ENCODE measurements at places on chromosomes 2 and 18.

- DNase-seq: peak; percentile 97
Observed at GRCh38 chr18:23225503-23225902, 90.2 kb downstream of the CABLES1 start.

GRCh38 chr2:74564222-74564621 is 9.7 kb downstream of the DOK1 start:
- DNase-seq: no peak

DNA sequence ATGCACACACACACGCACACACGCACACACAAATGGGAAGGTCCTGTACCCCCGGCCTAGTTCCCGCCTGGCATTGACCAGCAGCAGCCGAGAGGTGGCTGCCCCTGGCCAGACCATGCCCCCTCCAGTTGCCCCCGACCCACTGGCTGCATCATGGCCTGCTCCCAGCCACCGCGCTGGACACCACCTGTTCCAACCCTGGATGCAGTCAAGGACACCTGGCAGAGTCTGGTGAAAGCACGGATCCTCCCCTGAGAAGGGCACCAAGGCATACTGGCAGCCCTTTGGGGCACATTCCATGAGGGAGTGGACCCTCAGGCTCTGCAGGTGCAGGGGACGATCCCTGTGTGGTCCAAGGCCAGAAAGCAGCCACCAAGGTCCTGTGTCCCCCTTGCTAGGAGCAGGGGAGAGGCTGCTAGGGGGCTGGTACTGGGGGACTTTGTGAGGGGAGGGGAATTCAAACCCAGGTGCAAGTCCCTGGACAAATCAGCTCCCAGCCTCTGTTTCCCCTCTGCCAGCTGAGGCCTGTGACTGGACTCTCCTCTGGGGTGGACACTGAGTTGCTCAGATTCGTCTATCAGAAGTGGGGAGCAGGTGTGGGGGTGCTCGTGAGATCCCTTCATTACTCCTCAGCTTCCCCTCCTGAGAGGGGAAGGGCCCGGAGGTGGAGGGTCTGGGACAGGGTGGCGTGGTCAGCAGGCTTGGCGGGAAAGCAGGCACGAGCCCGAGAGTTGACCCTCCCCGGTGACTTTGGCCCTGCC is 3.5 kb downstream of the ESPNL start:
- no peak for DNase-seq

GRCh38 chr2:195138435-195138834 is 518.6 kb upstream of the SLC39A10 start:
- no peak for DNase-seq

DNA sequence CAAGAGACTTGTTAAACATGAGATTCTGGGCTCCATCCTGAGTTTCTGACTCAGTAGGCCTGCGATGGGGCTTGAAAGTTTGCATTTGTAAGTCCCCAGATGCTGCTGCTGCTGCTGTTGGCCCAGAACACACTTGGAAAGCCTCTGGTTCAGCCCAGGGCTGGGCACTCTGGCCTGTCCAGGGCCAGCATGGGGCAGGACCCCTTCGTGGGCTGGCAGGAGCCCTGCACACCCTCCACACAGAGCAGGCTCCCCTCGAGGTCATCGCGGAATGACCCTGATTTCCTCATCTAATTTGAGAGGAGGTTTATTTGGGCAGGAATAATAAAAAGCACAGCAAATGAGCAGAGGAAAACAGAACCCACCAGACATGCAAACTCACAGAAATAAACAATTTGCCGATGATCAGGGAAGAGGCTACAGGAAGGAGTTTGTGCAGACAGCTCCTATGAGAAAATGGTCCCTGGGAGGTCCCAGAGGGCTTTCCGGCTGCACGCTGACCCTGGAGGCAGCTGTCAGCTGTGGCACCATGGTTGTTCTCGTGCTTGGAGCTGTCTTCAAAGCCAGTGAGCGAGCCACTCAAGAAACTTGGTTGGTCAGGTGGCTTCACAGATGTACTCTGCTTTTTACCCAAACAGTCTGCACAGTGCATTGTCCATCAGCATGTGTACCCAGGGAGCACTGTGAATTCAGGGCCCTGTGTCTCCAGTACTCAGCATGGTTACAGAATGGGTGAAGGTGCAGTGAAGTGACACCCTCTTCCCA is 119.3 kb downstream of the GLI2 start:
- no peak for DNase-seq

GRCh38 chr2:47221946-47222345 is 66.8 kb upstream of the STPG4 start:
- DNase-seq: no peak

GRCh38 chr2:15010346-15010745 is 377.8 kb downstream of the LRATD1 start:
- no peak for DNase-seq

- no peak for DNase-seq
Observed at GRCh38 chr2:110876167-110876999, 144.0 kb downstream of the ACOXL start.

- DNase-seq: no peak
Observed at GRCh38 chr2:226995625-226996041, 159.8 kb downstream of the RHBDD1 start.

GRCh38 chr18:69906765-69907164 is 40.9 kb downstream of the CD226 start:
- no peak for DNase-seq

- no peak for DNase-seq
Observed at GRCh38 chr18:58298251-58299134, 254.5 kb downstream of the NEDD4L start.

DNA sequence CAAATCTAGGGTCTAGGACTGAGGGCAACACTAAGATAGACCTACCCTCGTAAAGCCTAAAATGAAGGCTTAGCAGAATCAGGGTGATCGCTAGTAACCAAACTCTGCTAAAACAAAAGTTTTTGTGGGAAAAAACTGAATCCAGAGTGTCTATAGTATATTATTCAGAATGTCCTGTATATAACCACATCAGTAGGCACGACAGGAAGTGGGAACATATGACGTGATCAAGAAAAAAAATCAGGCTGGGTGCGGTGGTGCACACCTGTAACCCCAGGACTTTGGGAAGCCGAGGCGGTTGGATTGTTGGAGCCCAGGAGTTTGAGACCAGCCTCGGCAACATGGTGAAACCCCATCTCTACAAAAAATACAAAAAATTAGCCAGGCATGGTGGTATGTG is 106.1 kb downstream of the UGGT1 start:
- no peak for DNase-seq

DNA sequence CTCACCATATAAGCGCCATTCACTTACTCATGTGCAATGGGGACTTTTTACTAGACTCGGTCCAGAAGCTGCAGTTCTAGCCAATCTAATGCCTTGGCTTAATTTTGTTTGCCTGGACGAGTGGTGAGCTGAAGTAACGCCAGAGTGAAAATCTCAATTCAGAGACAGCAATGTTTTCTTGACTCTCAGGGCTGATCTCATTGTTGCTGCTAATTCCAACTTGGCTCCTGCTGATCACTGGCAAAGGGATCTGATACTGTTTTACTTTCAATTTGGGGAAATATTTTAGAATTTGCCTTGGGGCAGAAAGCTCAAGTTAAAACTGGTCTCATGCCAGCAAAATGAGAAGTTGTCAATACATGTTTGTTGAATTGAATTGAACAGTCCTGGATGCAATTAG is 906.6 kb upstream of the CDH2 start:
- DNase-seq: no peak

DNA sequence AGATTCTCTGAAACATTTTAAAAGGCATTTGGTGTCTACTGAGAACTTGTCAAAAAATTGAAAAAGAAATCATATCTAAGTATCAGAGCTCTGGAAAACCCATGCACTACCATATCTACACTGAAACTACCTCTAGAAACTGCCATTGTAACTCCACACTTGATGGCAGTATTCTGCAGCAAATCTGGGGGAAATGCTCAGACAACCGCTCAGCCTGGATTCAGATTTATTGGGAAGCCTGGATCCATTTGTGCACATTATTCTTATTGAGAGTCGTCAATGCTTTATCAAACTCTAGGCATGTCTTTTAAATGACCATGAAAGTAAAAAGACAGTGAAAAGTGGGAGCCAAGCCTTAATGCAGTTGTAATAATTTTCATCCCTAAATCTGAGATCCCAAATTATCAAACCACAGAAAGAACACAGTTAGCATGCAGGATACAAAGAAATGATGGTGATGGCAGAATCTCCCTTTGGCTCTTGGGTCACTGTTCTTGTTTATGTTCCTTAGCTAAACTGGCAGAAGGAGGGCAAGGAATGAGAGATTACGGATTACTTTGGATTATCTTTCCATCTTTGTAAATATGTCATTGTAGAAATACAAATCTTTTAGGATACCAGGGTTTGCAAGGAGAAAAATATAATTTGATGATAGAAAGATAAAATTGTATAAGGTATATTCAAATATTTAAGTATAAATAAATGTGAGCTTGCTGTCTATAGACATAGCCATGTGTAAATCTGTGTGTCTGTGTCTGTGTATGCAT is 512.1 kb upstream of the SYT4 start:
- DNase-seq: no peak

DNA sequence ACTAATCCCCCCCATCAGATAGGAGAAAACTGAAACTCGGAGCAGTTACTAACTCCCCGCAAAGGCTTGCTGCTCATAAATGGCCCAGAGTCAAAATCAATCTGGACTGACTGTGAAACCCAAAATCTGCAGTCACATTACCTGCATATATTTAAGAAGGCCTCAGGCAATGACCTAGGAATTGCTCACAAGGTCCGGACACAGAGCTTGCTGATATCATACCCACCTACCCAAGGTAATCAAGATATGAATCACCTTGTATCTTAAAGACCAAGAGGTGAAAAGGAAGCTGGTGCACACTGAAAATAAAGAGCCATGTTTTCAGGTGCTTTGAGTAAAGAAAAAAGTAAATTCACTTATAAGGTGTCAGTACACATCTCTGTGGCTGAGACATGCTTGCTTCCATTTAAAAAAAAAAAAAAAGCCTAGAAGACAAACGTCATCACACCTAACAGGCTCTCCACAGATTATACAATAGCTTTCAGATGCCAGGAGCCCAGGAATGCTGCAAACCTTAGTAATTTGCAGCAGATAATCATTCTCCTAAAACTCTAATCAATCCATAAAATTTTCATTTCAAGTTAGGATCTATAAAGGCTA is 195.4 kb downstream of the ZEB2 start:
- DNase-seq: no peak

DNA sequence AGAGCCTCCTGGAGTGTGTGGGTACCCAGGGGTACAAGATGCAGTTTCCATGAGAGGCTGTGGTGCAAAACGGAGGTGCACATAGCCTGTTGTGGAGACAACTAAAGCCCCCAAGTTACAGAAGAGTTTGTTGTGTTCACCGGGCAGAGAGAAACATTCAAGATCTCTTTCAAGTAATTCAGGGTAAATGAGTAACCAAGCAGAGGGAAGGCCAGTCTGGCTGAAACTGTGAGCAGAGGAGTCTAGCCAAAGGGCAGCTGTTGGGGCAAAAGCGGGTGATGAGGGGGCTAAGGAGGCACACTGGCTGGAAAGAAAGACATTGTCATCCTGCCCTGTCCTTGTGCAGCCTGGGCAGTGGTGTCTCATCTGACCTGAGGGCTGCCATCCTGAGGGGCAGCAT is 52.0 kb downstream of the CXCR4 start:
- DNase-seq: no peak

Data from GM04503 (cell line).